ENCODE measurements at places on chromosomes 7 and 10. TPM values are rescaled to one million over a fixed set of nuclear protein-coding genes. Genes with fewer than 3 reads are reported as not detected.

The DTX2 gene
- total RNA-seq, result 9.5 TPM

- peak overlapping the region; percentile 61 for H3K27ac ChIP-seq
- no peak for DNase-seq
- H3K4me1 ChIP-seq, result peaks cover 8% of the 10 kb centered on the region
- no peaks in the 10 kb centered on the region for H3K36me3 ChIP-seq
- no peaks in the 10 kb centered on the region for H3K27me3 ChIP-seq
Measured at GRCh38 chr10:125085258-125086054, 74.9 kb downstream of the CTBP2 start.

GRCh38 chr7:17227766-17228490, 70.5 kb upstream of the AHR start:
- no peaks in the 10 kb centered on the region for H3K36me3 ChIP-seq
- H3K4me3 ChIP-seq, result no peak overlapping the region
- H3K27ac ChIP-seq, result no peak overlapping the region
- no peaks in the 10 kb centered on the region for H3K27me3 ChIP-seq
- no peaks in the 10 kb centered on the region for H3K4me1 ChIP-seq

The PRXL2A gene
- total RNA-seq, result 51.2 TPM

- no peak for DNase-seq
- no peak overlapping the region for H3K27ac ChIP-seq
- H3K36me3 ChIP-seq, result no peaks in the 10 kb centered on the region
- H3K4me1 ChIP-seq, result no peaks in the 10 kb centered on the region
Measured at GRCh38 chr7:147235645-147236382, 1119.2 kb downstream of the CNTNAP2 start.

DNA sequence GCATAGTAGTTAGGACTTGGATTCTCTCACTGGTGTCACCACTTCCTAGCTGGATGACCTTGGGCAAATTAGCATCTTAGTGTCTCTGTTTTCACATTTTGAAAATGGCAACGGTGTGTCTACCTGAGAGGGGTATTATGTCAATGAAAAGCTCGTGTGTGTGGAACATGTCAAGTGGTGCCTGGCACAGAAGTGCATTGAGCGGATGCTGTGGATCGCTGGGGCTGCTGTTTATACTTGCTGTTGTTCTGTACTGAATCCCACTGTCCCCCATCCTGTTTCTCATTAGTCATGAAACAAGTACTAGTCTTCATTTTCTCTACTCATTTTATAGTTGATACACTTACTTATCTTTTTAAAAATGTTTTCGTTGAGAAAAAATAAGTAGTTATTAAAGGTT, 26.1 kb downstream of the RBM33 start:
- H3K27me3 ChIP-seq, result no peaks in the 10 kb centered on the region
- H3K36me3 ChIP-seq, result no peaks in the 10 kb centered on the region
- H3K27ac ChIP-seq, result no peak overlapping the region
- H3K4me3 ChIP-seq, result no peak overlapping the region
- peaks cover 11% of the 10 kb centered on the region for H3K4me1 ChIP-seq

GRCh38 chr10:18793951-18794350, 134.7 kb downstream of the ARL5B start:
- DNase-seq, result no peak
- no peak overlapping the region for H3K4me3 ChIP-seq
- H3K36me3 ChIP-seq, result no peaks in the 10 kb centered on the region
- H3K4me1 ChIP-seq, result no peaks in the 10 kb centered on the region
- H3K27me3 ChIP-seq, result no peaks in the 10 kb centered on the region
- H3K27ac ChIP-seq, result no peak overlapping the region

- no peaks in the 10 kb centered on the region for H3K4me1 ChIP-seq
- no peaks in the 10 kb centered on the region for H3K36me3 ChIP-seq
- DNase-seq, result no peak
Measured at GRCh38 chr7:83455612-83456011, 193.3 kb downstream of the SEMA3E start.

DNA sequence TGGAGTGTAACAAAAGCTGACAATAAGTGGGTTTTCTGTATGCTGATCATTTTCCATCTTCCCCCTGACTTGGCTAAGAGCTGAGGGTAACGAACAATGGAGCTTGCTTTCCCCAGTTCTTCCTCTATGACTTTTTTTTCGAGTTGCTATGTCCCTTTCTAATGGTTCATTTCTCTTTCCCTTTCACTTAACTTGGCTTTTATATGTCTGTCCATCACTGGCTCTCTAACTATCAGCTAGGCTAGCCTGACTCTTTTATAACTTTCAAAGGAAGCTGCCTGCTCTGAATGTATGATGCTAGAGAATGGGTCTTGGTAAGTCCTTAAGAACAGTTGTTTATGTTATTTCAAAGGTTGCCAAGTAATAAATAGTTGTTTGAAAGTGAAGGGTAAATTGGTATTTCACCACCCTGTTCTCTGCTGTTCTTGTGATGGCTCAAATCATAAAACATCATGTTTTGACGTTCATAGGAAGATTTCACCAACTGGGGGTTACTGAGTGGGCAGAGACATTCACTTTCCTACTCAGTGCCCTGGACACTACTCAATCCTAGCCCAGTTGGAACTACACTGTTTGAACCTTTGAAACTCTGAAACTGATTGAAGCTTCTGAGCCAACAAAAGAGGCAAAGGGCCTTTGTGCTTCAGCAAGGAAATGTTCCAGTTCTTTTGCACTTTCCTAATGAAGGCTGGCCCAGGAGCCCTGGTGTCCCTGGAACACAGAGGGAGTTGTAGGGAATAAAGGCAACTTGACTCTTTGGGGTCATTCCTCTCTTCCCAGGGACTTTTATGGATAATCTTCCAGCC, 85.4 kb upstream of the PHYHIPL start:
- H3K4me3 ChIP-seq, result no peak overlapping the region
- H3K27ac ChIP-seq, result no peak overlapping the region
- no peaks in the 10 kb centered on the region for H3K4me1 ChIP-seq
- no peaks in the 10 kb centered on the region for H3K27me3 ChIP-seq

DNA sequence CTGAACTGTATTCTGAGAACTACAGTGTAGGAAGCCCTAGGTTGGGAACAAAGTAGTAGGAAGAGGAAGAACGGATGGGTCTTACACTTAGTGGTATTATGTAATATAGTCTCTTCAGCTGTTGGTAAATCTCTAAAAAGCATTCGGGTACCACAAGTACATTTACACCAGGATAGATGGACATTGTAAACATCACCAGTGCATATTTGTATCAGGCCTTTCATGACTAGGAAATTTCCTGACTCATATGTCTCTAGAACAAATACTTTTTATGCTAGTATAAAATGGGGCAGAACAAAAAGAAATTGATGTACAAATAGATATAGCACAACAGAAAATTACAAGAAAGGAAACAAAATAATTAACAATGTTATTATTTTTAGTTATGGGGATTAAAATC, 21.5 kb upstream of the OR6B1 start:
- H3K4me3 ChIP-seq, result no peak overlapping the region
- no peaks in the 10 kb centered on the region for H3K36me3 ChIP-seq
- DNase-seq, result no peak

The HOXA4 gene
- 0.28 TPM for total RNA-seq

The LIPJ gene
- total RNA-seq, result 0.17 TPM

DNA sequence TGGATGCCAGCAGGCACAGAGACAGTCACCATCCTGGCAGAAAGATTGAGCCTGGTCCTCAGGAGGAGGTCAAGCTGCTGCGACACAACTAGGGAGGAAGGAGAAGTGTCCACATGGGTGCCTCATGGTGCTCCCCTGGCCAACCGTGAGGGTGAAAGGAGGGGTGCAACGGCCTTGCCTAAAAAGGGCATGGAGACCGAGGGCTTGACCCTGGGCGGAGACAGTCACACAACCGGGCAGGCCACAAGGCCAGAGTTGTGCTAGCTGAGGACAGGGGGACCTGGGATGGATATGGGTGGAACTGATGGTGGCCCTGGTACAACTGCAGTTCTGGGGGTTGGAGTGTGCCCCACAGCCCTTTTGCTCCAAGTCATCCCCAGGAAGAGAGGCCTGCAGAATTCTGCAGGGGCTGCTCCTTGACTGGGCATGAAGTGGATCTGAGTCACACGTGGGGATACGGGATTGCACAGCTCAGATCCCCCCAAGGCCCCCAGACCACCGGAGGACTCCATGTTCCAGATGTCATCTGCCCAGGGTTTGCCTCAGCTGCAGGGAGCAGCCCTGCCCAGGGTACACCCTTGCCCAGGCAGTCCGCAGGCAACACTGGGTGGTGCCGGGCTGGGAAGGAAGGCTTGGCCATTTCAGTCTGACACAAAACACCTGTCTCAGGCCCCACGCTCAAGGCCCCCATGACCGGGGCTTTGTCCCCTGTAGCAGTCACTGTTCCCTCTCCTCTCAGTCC, 602.3 kb upstream of the MGMT start:
- H3K27me3 ChIP-seq, result no peaks in the 10 kb centered on the region
- no peaks in the 10 kb centered on the region for H3K4me1 ChIP-seq
- H3K4me3 ChIP-seq, result no peak overlapping the region
- no peak for DNase-seq
- H3K27ac ChIP-seq, result no peak overlapping the region

DNA sequence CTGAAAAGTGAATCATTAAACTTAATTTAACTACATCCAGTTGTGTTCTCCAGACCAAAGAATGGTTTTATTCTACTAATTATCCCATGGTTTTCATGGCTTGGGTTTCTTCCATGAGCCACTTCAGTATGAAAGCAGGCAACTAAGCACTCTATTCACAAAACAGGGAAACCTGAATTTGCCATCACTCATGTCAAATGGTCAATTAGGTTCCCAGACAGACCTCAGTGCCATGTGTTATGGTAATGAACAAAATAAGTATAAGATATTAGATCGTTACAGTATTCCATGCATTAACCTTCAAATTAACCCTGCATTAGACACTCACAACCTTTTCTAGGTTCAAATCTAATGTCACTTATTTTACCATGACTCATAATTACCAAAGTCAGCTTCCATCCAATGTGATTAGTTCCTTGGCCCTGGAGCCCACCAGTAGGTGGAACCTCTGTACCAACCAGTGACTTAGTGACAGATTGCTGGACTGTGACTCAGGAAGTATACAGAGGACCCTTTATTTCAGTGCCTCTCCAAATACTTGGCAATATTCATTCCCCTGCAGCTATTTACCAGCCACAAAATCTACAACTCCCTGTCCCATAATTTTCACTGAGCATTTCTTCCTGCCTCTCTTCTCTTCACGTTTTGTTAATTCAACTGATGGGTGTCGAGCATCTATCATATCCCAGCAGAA, 1270.2 kb upstream of the SORCS1 start:
- H3K36me3 ChIP-seq, result no peaks in the 10 kb centered on the region
- no peaks in the 10 kb centered on the region for H3K4me1 ChIP-seq
- H3K27me3 ChIP-seq, result no peaks in the 10 kb centered on the region
- no peak overlapping the region for H3K4me3 ChIP-seq
- no peak overlapping the region for H3K27ac ChIP-seq
- DNase-seq, result no peak

GRCh38 chr10:110710621-110711020, 66.5 kb downstream of the RBM20 start:
- H3K4me1 ChIP-seq, result peaks cover 21% of the 10 kb centered on the region
- H3K27ac ChIP-seq, result peak overlapping the region; percentile 67
- DNase-seq, result no peak

- H3K27ac ChIP-seq, result no peak overlapping the region
- no peak for DNase-seq
- H3K4me1 ChIP-seq, result no peaks in the 10 kb centered on the region
- H3K4me3 ChIP-seq, result no peak overlapping the region
- no peaks in the 10 kb centered on the region for H3K27me3 ChIP-seq
Measured at GRCh38 chr10:80253266-80253962, 36.0 kb downstream of the MAT1A start.

The CLRN3 gene
- total RNA-seq, result 5.7 TPM

GRCh38 chr7:51224811-51225595, 91.6 kb downstream of the COBL start:
- H3K27me3 ChIP-seq, result no peaks in the 10 kb centered on the region
- no peak overlapping the region for H3K4me3 ChIP-seq
- peaks cover 7% of the 10 kb centered on the region for H3K4me1 ChIP-seq
- no peak overlapping the region for H3K27ac ChIP-seq
- H3K36me3 ChIP-seq, result no peaks in the 10 kb centered on the region

GRCh38 chr7:50553973-50554372, 11.2 kb downstream of the DDC start:
- H3K4me1 ChIP-seq, result peaks cover 2% of the 10 kb centered on the region
- H3K27ac ChIP-seq, result no peak overlapping the region
- no peak for DNase-seq

GRCh38 chr7:95213148-95213547, 111.2 kb downstream of the PON1 start:
- no peak overlapping the region for H3K4me3 ChIP-seq
- no peaks in the 10 kb centered on the region for H3K36me3 ChIP-seq
- H3K27ac ChIP-seq, result no peak overlapping the region

- no peak for DNase-seq
- H3K36me3 ChIP-seq, result no peaks in the 10 kb centered on the region
- H3K4me1 ChIP-seq, result no peaks in the 10 kb centered on the region
Measured at GRCh38 chr10:69952069-69952800, 100.4 kb upstream of the MACROH2A2 start.

- H3K36me3 ChIP-seq, result no peaks in the 10 kb centered on the region
- H3K27ac ChIP-seq, result no peak overlapping the region
- no peak overlapping the region for H3K4me3 ChIP-seq
- no peaks in the 10 kb centered on the region for H3K27me3 ChIP-seq
Measured at GRCh38 chr10:33519130-33519860, 184.8 kb upstream of the NRP1 start.

DNA sequence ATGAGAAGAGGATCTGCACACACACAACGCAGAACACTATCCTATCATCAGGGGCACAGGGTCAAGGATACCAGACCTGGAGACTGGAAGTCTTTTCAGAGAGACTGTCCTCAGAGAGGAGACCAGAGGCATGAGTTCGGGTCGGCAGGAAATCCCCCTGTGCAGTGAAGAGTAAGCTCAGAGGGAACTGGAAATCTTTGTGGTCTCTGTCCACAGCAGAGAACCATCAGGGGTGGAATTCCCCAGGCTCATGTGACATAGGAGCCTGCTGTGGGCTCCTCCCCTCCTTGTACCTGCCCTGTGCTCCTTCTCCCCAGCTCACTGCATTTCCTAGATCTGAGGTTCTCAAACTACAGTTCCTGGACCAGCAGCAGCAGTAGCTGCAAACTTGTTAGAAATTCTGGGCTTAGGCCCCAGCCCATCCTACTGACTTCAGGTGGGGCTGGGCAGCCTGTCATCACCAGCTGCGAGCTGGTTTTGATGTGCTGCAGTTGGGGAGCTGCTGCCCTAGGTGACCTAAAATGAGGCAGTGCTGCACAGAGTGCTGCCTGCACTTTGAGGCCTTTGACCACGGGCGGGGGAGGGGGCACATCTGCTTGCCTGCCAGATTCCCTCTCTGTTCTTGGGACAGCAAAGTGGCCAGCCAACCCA, 2.4 kb downstream of the ZMIZ2 start:
- no peaks in the 10 kb centered on the region for H3K36me3 ChIP-seq
- no peaks in the 10 kb centered on the region for H3K27me3 ChIP-seq
- no peak overlapping the region for H3K27ac ChIP-seq
- DNase-seq, result no peak
- peaks cover 28% of the 10 kb centered on the region for H3K4me1 ChIP-seq
- no peak overlapping the region for H3K4me3 ChIP-seq

The TRIM50 gene
- total RNA-seq, result 0.14 TPM

The MAT1A gene
- 179 TPM for total RNA-seq

The SPDYE1 gene
- not detected for total RNA-seq

GRCh38 chr7:35263396-35263795, 9.5 kb upstream of the TBX20 start:
- H3K4me3 ChIP-seq, result no peak overlapping the region
- H3K4me1 ChIP-seq, result no peaks in the 10 kb centered on the region
- no peaks in the 10 kb centered on the region for H3K36me3 ChIP-seq
- DNase-seq, result no peak
- H3K27me3 ChIP-seq, result peaks cover 3% of the 10 kb centered on the region
- H3K27ac ChIP-seq, result no peak overlapping the region
